MCF 10A (cell line): ENCODE measurements at places on chromosomes 3 and 15. TPM values are rescaled to one million over a fixed set of nuclear protein-coding genes. Genes with fewer than 3 reads are reported as not detected.
A peak's percentile ranks its signal among the peaks of the same experiment; 100 is the strongest.

CIDEC gene
- not detected in 2 replicates for total RNA-seq

CLDN16 gene
- 0.23 TPM in 1 of 2 replicates, not detected in the other for total RNA-seq

PRR20G gene
- not detected in 2 replicates for total RNA-seq

MGLL gene
- total RNA-seq = 12.6 and 25.3 TPM in 2 replicates

ZNF445 gene
- 10.1 and 11.0 TPM in 2 replicates for total RNA-seq

MLF1 gene
- total RNA-seq = 5.0 and 6.8 TPM in 2 replicates

NR1I2 gene
- not detected in 2 replicates for total RNA-seq

EXD1 gene
- 0.12 and 0.37 TPM in 2 replicates for total RNA-seq

HRG gene
- total RNA-seq = 0.16 and 0.20 TPM in 2 replicates

RFX7 gene
- 23.8 and 29.8 TPM in 2 replicates for total RNA-seq

TMCO5A gene
- not detected in 2 replicates for total RNA-seq

CLDN11 gene
- total RNA-seq = not detected in 2 replicates

- H3K4me1 ChIP-seq = peaks cover 24% of the 10 kb centered on the region
- no peak overlapping the region for H3K4me3 ChIP-seq
- no peak overlapping the region for H3K27ac ChIP-seq
- peaks cover 5% of the 10 kb centered on the region for H3K36me3 ChIP-seq
- H3K27me3 ChIP-seq = no peaks in the 10 kb centered on the region
- no peak for DNase-seq
Measured at GRCh38 chr3:105397974-105398373, 31.3 kb downstream of the ALCAM start.

DNA sequence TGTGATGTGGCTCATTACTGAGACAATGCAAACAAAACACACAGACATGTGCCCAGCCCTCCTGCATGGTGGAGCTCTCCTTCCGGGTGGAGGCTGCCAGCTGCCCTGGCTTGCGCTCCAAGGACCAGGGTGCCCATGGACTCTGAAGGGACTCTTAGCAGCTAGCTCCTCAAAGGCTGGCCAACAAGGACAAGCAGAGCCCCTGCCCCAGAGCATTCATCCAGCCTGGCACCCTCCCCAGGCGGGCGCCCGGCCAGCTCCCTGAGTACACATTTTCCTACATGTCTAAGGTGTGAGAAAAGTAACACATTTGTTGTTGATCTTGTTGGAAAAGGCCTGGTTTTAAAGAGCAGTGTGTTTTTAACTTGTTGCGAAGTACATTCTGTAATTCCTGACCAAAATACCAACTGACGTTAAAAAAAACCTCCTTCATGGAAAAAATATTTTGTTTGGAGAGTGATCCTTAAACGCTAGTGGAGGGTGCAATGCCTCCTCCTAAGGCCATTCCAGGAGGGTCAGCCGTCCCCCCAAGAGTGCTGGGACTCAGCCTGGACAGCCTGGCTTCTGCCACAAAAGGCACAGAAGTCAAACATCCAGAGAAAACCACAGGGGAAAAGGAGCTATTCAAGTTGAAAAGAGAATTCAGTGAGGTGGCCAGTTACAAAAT lies 86.9 kb downstream of the KLF15 start:
- DNase-seq = peak; percentile 78
- H3K4me1 ChIP-seq = peaks cover 57% of the 10 kb centered on the region
- peak overlapping the region; percentile 95 for H3K27ac ChIP-seq
- no peaks in the 10 kb centered on the region for H3K27me3 ChIP-seq
- H3K4me3 ChIP-seq = peak overlapping the region; percentile 12
- H3K36me3 ChIP-seq = no peaks in the 10 kb centered on the region

GRCh38 chr3:183766107-183766506 lies 59.3 kb downstream of the MAP6D1 start:
- peaks cover 16% of the 10 kb centered on the region for H3K4me1 ChIP-seq
- peak overlapping the region; percentile 14 for H3K27ac ChIP-seq
- H3K36me3 ChIP-seq = peaks cover 58% of the 10 kb centered on the region
- no peaks in the 10 kb centered on the region for H3K27me3 ChIP-seq
- no peak overlapping the region for H3K4me3 ChIP-seq

- H3K4me1 ChIP-seq = peaks cover 53% of the 10 kb centered on the region
- no peaks in the 10 kb centered on the region for H3K27me3 ChIP-seq
- no peak for DNase-seq
- peaks cover 22% of the 10 kb centered on the region for H3K36me3 ChIP-seq
Measured at GRCh38 chr3:11275926-11276325, 3.7 kb downstream of the ATG7 start.

- no peaks in the 10 kb centered on the region for H3K36me3 ChIP-seq
- H3K4me1 ChIP-seq = peaks cover 4% of the 10 kb centered on the region
- no peak overlapping the region for H3K27ac ChIP-seq
- no peaks in the 10 kb centered on the region for H3K27me3 ChIP-seq
Measured at GRCh38 chr3:106213954-106214353, 345.1 kb upstream of the CBLB start.

- H3K4me1 ChIP-seq = peaks cover 6% of the 10 kb centered on the region
- DNase-seq = no peak
- no peaks in the 10 kb centered on the region for H3K36me3 ChIP-seq
- no peak overlapping the region for H3K4me3 ChIP-seq
Measured at GRCh38 chr15:42880121-42880520, 40.5 kb downstream of the TTBK2 start.

- H3K27ac ChIP-seq = no peak overlapping the region
- H3K36me3 ChIP-seq = no peaks in the 10 kb centered on the region
- peaks cover 23% of the 10 kb centered on the region for H3K27me3 ChIP-seq
- H3K4me1 ChIP-seq = peaks cover 14% of the 10 kb centered on the region
Measured at GRCh38 chr3:172868582-172869200, 118.2 kb downstream of the ECT2 start.

DNA sequence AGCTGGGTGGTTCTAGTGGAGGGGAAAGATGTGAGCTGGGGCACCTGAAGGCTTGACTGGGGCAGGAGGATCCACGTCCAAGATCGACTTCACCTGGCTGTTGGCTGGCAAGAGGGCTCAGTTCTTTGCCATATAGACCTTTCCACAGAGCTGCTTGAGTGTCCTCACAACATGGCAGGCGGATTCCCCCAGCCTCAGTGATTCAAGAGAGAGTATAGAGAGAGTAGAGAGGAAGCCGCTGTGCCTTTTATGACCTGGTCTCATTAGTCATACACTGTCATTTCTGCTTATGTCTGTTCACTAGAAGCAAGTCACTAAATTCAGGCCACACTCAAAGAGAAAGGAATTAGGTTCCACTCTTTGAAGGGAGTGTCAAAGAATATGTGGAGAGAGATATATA lies 101.6 kb downstream of the APBA2 start:
- no peak overlapping the region for H3K27ac ChIP-seq
- H3K4me3 ChIP-seq = no peak overlapping the region
- DNase-seq = no peak
- H3K36me3 ChIP-seq = no peaks in the 10 kb centered on the region
- no peaks in the 10 kb centered on the region for H3K4me1 ChIP-seq

DNA sequence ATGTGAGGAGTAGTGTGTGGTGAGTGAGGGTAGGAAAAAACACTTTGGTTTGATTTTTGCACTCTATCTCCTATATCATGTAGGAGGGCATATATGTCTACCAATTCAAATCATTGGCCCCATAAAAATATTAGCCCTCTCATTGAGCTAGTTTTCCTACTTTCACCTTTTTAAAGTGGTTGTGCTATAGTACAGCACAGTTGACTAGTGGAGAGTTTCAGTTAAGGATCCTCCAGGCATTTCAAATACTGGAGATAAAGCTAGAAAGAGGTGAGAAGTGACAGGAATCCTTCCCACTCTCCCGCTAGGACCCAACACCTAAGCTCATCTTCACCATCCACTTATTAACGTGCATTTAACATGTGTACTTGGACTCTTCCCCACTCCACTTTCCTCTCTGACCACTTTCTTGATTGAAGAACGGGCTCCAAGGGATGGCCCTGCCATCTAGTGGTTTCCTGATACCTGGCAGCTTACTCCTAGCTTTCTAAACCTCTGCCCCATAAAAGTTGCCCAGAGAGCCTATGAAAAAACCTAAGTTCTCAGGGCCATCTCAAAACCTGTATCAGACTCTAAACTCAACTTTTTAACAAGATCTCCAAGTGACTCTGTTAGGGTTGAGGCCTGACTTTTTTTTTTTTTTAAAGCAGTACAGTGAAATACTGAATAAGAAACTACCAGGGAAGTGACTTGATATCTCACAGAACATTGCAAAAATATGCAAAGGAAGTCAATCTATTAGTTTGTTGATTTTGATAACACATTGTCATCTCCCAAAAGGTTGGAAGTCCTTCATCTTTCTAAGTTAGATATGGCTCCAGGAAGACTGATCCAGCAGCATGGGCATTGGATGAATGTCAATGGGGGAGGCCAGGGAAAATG lies 17.9 kb downstream of the IL12A start:
- peak; percentile 78 for DNase-seq
- H3K36me3 ChIP-seq = no peaks in the 10 kb centered on the region
- no peak overlapping the region for H3K4me3 ChIP-seq
- H3K4me1 ChIP-seq = peaks cover 6% of the 10 kb centered on the region

- no peaks in the 10 kb centered on the region for H3K36me3 ChIP-seq
- H3K4me1 ChIP-seq = no peaks in the 10 kb centered on the region
- no peak overlapping the region for H3K27ac ChIP-seq
- no peaks in the 10 kb centered on the region for H3K27me3 ChIP-seq
- no peak for DNase-seq
- H3K4me3 ChIP-seq = no peak overlapping the region
Measured at GRCh38 chr3:144437989-144438388, 466.4 kb downstream of the DIPK2A start.

DNA sequence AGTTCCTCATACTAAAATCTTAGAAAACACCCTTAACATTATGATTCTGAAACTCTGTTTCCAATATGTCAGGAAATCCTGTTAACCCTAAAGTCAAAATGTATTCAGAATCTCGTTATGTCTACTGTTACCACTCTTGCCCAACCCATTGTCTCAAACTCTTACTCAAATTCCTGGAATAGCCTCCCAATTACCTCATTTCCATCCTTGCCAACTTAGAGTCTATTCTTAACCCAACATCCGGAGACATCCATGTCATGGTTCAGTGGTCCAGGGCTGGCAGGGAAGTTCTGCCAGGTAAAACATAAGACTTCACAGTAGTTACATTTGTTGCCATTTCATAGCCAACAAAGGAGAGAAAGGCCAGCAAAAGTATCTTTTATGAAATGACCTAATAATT lies 593.9 kb downstream of the PYDC2 start:
- H3K27ac ChIP-seq = peak overlapping the region; percentile 20
- H3K4me3 ChIP-seq = no peak overlapping the region
- no peaks in the 10 kb centered on the region for H3K36me3 ChIP-seq
- peak; percentile 80 for DNase-seq
- peaks cover 8% of the 10 kb centered on the region for H3K4me1 ChIP-seq
- H3K27me3 ChIP-seq = no peaks in the 10 kb centered on the region

- H3K27me3 ChIP-seq = no peaks in the 10 kb centered on the region
- DNase-seq = no peak
Measured at GRCh38 chr3:162367429-162368260, 871.0 kb downstream of the OTOL1 start.

DNA sequence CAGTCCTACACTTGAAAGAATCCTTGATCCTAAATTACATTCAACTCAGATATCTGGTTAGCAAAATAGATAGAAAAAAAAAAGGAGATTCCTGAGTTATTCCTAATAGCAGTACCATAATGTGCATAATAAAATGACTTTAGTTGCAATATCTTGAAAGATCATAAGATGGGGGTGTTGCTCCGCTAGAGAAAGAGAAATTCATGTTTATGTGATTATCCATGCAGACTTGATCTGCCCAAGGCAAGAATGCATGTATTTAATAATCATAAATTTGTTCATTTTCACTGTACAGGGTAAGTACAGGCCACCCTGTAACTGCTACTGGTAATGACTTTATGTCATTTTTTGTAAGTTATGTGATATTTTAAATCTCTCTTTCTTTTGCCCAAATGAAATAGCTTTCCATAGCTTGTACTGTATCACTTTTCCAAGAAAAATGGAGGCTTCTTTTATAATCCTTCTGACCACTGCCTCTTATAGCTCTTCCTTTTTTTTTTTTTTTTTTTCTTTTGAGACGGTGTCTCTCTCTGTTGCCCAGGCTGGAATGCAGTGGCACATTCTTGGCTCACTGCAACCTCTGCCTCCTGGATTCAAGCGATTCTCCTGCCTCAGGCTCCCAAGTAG lies 84.6 kb downstream of the HCN4 start:
- no peak overlapping the region for H3K27ac ChIP-seq
- no peak overlapping the region for H3K4me3 ChIP-seq
- H3K4me1 ChIP-seq = no peaks in the 10 kb centered on the region
- DNase-seq = peak; percentile 21
- H3K36me3 ChIP-seq = peaks cover 4% of the 10 kb centered on the region
- H3K27me3 ChIP-seq = no peaks in the 10 kb centered on the region
